Mammary epithelial cell (primary cell): ENCODE measurements at places on chromosomes 11 and 22.

DNA sequence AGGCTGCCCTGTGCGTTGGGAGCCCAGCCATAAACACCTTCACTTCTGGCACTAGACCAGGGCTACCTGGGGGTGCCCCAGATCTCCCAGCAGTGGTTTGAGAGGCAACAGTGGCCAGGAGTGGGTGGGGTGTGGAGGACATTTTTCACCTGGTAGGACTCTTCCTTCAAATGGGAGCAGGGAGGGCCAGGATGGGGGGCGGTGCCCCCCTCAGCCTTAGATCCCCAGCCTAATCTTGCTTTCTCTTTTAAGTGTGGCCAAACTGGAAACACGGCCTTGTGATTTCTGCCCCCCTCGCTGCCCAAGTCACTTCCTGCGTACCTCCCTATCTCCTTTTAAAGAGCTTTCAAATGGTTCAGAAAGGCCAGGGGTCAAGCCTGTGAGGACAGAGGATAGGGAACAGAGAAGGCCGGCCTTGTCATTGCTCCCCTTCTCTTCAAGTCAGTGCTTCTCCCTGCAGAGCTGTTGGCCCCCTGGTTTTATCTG is 800 bp downstream of the KCNJ5 start:
- no peak for DNase-seq

GRCh38 chr22:41574847-41575381 is 14.1 kb downstream of the CSDC2 start:
- no peak for DNase-seq

- DNase-seq, result no peak
Measured at GRCh38 chr11:61107888-61108287, 5.6 kb downstream of the CD5 start.

GRCh38 chr11:68032997-68033707 is 2.7 kb downstream of the NDUFS8 start:
- no peak for DNase-seq

- no peak for DNase-seq
Measured at GRCh38 chr11:74196781-74197486, 25.8 kb downstream of the PPME1 start.

- DNase-seq, result no peak
Measured at GRCh38 chr11:64763526-64764039, 3.8 kb upstream of the PYGM start.

DNA sequence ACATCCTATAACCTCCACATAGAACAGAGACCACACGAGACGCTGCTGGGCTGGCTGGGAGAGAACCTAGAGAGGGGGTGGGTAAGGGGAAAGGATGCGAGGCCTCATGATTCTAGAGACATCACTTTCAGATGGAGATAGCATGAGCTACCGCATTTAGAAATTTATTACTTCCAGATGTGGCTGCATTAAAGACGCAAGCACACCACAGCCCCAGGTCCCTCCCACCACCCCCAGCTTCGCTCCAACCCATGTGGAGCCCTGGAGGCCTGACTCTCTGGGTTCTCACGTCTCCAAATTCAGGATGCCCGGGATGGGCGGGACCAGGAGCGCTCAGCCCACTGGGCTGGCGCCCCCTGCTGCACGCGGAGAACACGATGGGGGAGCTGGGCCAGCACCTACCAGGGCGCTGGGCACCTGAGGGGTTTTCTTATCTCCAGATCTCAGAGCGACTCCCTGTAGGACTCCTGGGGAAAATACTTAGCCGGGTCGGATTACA is 13.6 kb downstream of the MRPL21 start:
- DNase-seq, result no peak

DNA sequence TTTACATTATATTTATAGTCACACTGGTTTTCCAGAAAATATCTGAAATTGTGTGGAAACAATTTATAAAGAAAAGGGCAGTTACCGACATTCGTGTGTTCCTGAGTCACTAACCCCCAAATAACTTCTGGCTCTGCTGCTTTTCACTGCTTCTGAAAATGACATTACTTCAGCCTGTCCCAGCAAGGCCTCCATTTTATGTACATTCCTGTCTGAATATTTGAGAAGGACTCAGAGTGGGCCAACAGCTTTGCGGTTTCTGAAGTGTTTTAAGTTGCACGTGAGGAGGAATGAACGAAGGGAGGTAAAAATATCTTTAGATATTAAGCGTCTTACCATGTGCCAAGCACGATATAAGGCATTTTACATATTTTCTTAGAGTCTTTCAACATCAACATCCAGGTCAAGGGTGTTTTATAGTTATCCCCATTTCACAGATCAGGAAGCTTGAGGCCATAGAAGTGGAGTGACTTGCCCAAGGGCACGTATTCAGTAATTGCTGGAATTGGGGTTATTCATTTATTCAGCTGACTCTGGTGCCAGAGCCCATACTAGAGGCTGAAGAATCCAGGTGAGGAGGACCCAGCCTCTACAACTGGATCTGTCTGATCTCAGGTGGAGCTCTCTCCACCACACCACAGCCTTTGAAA is 30.8 kb upstream of the WNT11 start:
- DNase-seq, result no peak

- no peak for DNase-seq
Measured at GRCh38 chr11:104130161-104130560, 33.8 kb downstream of the PDGFD start.

- DNase-seq, result no peak
Measured at GRCh38 chr11:61598886-61599868, 18.3 kb upstream of the SYT7 start.

DNA sequence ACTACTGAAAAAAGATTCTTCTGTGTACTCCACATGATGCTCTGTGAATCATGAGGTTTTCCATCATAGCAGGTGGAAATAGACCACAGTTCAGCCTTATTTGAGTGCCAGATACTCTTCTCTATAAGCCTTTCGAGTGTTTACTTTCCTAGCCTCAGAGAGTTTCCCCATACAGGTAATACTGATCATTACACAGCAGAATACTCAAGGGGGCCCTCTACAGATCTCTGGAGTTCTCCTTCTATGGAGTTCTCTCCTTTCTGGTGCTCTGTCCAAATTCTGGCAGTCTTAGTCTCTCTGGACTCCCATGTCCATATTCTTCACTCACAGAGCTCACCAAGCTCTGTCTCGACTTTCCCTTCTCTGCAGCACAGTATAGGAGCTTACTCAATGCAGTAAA is 175.7 kb upstream of the CARD18 start:
- DNase-seq, result peak; percentile 8

GRCh38 chr22:49935561-49935960 is 17.1 kb downstream of the CRELD2 start:
- no peak for DNase-seq

DNA sequence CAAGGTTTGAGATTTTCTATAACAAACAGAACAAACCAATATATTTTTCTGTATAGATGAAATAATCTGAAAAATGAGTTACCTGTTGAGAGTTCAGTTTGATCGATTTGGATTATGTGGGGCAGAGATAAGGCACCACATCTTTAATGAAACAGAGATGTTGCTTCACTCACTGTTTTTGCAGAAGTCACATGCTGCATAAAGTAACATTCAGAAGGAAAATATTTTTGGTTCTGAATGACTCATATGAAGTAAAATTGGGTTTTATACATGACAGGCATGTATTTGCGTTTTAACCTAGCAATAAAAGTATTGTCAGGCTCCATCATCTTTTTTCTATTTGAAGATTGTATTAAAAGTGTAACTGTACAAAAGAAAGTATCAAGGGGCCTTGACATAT is 77.8 kb downstream of the BBOX1 start:
- DNase-seq, result no peak

GRCh38 chr11:60927600-60927999 is 3.3 kb downstream of the TMEM132A start:
- DNase-seq, result no peak

- no peak for DNase-seq
Measured at GRCh38 chr11:108817976-108818375, 153.1 kb downstream of the DDX10 start.

DNA sequence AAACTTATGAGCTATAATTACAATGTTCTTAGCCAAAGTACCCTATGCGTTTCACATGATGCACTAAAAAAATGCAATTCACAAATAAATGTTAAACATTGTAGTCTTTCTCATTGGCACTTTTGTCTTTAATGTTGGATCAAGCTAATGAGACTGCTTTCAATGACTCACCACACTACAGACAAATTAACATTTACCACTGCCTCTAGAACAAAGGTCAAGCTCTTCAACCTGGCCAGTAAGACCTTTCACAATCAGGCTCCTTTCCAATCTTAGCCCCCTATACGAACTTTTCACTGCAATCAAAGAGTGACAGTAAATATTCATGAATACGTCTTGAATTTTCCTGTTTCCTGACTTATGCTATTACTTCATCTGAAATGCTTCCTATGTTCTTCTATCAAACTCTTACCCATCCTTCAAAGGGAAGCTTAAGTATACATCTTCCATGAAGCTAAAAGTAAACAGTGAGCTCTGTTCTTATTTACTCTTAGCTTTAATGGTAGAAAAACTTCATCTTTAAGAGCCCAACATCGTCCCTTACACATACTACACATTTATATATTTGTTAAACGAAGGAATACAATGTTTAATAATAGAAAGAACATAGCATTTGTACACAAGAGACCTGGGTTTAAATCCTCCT is 326.6 kb upstream of the PITPNB start:
- no peak for DNase-seq

DNA sequence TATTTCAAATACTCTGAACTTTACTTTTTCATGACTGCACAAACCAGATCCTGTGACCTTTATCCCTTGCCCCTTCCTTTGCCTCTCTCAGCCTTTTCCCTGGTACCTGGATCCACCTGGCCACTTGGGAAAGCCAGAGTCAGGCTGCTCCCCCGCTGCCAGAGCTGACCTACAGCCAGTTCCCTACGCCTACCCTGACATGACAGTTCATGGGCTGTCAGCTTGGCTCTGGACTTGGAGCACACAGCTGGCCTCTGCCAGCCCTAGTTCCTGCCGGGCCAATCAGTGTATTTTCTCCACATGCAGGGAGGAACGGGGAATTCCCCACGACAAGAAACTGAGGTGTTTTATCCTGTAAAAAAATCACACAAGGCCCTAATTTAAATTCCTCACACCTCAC is 382.6 kb downstream of the INSC start:
- DNase-seq, result no peak

DNA sequence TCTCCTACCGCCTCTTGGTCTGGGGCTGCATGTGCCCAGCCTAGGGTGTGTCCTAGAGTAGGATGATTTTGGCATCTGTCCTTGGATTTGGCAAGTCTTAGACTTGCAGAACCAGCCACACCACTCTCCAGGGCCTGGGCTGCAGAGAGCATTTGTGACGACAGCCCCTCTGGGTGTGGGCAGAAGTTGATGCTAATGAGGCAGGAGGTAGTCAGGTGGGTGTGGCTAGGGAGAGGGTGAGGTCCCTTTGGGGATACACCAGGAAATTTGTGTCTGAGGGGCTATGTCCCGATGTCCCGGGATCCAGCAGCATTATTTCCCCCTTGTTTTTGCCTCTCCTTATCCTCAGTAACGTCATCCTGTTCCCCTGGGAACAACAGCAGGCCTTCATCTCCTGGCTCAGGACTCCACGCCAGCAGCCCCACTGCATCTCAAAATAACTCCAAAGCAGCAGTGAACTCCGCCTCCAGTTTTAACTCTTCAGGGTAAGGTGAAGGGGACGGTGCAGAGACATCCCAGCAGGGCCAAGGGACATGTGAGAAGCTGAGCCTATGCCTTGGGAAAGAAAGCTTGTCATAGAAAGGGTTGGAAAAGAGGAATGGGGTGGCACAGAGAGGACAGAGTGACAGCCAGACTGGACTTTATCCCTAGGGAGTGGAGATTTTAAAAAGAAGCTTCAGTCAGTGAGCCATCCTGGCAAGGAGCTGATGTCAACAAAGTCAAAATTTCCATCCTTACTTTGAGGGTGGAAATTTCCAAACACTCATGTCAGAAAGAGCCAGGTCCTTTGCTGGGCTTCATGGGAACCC is 8.0 kb upstream of the TLCD5 start:
- peak; percentile 89 for DNase-seq

DNA sequence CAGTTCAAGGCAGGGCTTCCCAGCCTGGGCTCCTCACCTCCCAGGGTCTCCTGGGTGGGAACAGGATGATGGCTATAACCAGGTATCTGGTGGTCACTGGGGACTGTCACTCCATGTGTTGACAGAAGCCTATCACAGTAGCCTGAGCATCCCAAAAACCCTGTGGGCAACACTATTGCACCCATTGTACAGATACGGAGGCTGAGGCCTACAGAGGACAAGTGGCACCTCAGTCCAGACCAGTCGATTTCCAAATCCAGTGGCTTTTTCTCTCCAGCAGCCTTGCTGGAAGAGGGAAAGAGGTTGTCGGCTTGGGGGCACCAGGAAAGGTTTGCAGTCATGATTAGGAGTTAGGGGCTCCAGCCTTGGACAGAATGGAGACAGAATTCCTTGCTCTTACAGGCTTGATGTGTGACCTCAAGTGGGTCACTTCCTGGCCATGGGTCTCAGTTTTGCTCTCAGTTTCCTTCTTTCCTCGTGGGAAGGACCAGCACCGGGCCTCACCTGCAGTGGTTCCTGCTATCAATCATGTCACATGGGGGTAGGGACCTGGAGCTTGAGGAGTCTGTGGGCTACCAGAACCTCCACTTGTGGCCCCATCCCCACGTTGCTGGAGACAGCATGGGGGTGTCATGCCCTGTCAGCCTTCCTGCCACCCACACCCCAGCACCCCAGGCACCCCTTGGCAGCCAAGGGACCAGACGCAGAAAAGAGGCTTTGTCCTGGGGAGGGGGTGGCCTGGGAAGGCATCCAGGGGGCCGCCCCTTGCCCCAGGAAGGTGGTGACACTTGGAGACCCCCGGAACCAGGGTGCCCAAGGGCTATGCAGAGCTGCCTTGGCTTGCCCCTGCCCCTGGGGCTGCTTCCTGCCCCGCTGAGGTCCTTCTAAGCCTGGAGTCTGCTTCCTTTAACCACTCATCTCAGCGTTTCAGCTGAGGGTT is 2.1 kb downstream of the EMID1 start:
- no peak for DNase-seq

DNA sequence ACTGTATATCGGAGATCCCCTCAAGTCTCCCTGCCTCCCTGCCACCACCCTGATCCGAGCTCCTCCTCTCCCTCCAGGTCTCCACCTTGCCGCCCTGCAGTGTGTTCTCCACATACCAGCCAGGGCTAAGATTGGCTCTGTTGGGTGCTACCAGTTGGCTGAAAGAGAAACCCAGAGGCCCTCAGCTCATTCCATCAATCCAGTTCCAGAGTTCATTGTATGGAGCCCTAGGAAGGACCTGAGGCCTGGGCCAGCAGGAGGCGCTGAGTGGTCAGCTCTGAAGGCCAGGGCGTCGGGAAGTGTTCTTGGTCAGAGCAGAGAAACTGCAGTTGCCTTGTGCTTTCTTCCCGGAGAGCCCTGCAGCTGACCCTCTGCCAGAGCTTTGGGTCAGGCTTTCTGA is 2.2 kb upstream of the TOP3B start:
- peak; percentile 35 for DNase-seq

- DNase-seq, result no peak
Measured at GRCh38 chr11:19652623-19653375, 59.8 kb upstream of the NAV2 start.

DNA sequence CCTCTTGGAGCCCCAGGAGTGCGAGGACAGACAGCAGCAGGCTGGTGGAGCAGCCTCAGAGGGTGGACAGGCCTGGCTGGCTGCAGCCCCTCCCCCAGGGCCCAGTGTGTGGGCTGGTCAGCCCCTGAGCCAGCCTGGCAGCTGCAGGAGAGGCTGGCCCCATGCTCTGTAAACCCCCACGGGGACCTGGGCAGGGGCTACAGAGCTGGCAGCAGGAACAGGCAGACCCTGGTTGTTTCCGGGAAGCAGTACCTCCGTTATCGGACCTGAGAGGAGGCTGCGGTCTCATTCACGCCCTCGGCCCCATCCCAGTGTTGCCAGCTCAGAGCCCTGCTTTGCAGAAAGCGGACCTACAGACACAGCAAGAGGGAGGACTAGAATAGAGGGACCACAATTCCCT is 38.5 kb upstream of the COMT start:
- no peak for DNase-seq
